ENCODE measurements at places on chromosomes 4 and X. TPM values are rescaled to one million over a fixed set of nuclear protein-coding genes. Genes with fewer than 3 reads are reported as not detected.

- DNase-seq, result peak; percentile 23
Observed at GRCh38 chr4:187270154-187270553, 546.5 kb upstream of the FAT1 start.

DNA sequence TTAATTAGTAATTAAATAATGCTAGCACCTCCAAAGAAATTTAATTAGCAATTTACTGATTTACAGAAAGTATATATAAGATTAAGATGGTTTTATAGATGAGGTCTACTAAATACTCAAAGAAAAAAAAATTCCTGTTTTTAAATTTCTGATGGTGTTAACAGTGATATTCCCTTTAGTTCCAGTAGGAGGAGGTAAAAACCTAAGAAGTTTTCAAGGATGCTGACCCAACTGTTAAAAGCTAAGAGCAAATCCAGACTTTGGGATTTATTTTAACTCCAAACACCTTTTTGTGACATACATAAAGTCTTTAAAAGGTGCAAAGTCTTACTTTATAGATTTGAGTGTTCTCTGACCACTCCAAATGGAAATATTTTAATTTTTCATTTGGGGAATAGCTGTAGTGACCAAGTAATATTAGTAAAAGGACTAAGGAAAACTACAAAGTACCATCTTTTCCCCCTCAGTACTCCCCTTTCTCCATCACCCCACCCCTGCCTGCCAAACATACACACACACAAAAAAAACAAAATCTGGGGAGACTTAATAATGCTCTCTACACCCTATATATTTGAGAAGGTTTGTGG lies 34.2 kb upstream of the CSN1S1 start:
- no peak for DNase-seq

GRCh38 chr4:81541161-81541945 lies 69.6 kb upstream of the RASGEF1B start:
- DNase-seq, result no peak

DNA sequence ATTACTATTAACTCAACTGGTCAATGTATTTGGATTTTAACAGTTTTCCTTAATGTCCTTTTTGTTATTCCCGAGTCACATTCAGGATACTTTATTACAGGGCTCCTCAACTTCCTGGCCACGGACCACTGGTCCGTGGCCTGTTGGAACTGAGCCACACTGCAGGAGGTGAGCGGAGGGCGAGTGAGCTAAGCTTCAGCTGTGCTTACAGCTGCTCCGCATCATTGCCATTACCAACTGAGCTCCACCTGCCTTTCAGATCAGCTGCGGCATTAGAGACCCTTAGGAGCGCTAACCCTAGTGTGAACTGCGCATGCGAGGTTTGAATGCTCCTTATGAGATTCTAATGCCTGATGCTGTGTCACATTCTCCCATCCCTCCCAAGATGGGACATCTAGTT lies 591.7 kb downstream of the CCSER1 start:
- DNase-seq, result no peak

DNA sequence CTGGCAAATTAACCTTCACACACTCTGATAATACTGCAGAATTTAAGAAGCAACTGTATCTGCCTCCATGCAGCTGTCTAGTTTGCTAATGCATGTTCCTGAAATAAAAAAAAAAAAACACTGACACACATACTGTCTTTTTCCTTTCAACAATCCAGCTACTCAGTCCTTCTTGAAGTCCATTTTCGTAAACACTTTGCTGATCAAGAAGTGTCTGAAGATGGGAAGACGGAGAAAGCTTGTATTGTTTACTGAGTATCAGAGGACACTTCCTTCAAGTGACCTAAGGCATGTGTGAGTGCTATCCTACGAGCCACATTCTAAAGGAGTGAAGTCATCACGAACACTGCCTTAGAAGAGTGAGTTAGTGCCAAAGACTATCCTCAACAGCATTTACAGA lies 82.6 kb downstream of the LUZP4 start:
- DNase-seq, result peak; percentile 44

GRCh38 chrX:43822014-43822413 lies 60.2 kb downstream of the MAOB start:
- DNase-seq, result peak; percentile 40

GRCh38 chr4:48127231-48127630 lies 6.8 kb downstream of the TXK start:
- no peak for DNase-seq

DNA sequence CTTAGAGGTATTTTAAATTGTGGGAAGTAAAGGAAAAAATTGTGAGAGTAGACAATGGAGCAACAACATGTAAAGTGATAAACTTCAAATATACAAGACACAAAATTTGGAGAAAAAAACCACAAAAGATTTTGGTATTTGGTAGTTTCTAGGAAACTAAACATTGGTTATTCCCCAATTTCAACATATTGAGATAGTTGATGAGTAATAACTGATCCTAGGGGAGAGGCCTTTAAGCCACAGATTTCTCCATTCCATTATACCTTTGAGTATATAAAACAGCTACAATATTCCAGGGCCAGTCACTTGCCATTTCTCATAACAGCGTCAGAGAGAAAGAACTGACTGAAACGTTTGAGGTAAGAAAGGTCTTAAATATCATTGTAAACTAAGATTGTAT lies at the start of gene FDCSP:
FDCSP (plus strand) TSS at position 301 of the 400 bp plus-strand sequence. CDS start 5,071 bp downstream, outside the sequence.
- peak; percentile 2 for DNase-seq

GRCh38 chrX:77347572-77347971 lies 99.6 kb upstream of the FGF16 start:
- DNase-seq, result no peak

DNA sequence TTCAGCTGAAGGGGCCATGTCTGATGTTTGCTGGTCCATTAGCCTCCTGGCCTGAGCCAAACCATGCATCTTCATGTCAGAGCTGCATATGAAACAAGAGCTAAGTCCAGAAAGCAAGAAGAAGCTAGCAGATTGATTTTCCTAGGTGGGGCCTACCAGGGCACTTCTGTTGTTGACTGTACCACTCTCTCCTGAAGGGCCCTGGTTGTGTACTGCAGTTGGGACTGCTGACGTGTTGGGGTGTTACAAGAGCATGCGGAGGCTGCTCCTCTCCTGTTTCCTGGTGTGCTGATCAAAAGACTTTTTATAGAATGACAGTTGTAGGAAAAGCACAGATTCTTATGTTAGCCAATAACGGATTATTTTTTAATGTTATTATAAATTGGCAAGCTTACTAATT lies 145.1 kb downstream of the TBL1X start:
- no peak for DNase-seq

- peak; percentile 46 for DNase-seq
Observed at GRCh38 chr4:151862766-151863165, 102.0 kb upstream of the GATB start.

- DNase-seq, result no peak
Observed at GRCh38 chrX:107561468-107562215, 66.7 kb upstream of the PRPS1 start.

GRCh38 chrX:27715610-27716009 lies 92.2 kb upstream of the MAGEB10 start:
- no peak for DNase-seq

GRCh38 chr4:111610681-111611080 lies 534.6 kb upstream of the FAM241A start:
- DNase-seq, result no peak

- peak; percentile 58 for DNase-seq
Observed at GRCh38 chr4:100461807-100462605, 55.8 kb downstream of the EMCN start.

GRCh38 chrX:68536884-68537283 lies 38.0 kb downstream of the YIPF6 start:
- no peak for DNase-seq

GRCh38 chr4:117770269-117771102 lies 263.8 kb upstream of the NDST3 start:
- no peak for DNase-seq

DNA sequence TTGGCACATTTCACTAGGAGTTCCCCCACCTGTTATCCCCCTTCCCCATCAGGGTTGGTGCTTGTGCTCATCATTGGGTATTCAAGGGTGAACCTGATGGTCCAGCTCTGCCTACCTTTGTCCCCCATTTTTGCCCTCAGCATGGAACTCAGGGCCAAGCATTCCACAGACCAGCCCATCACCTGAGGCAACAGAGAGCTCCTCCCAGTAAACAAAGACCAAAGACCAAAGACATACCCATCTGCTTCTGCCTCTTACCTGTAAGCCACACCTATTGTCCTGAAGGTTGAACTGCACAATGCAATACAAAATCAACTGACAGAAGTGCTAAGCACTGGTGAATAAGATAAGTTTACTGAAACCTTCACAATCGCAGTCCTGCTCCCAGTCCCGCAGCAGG lies 237.5 kb downstream of the PAPSS1 start:
- DNase-seq, result no peak

- DNase-seq, result no peak
Observed at GRCh38 chrX:39811376-39811775, 286.4 kb downstream of the BCOR start.

GRCh38 chr4:6248394-6248793 lies 21.3 kb upstream of the WFS1 start:
- DNase-seq, result no peak

WWC2 gene
- 20.0 TPM for total RNA-seq

PLXNA3 gene
- 21.2 TPM for total RNA-seq

ZFP42 gene
- total RNA-seq, result not detected

BOD1L1 gene
- 38.3 TPM for total RNA-seq

PITX2 gene
- total RNA-seq, result not detected

CYLC1 gene
- total RNA-seq, result not detected
